ENCODE measurements at places on chromosomes 12 and 14. TPM values are rescaled to one million over a fixed set of nuclear protein-coding genes. Genes with fewer than 3 reads are reported as not detected.

OR6C68 gene
- not detected for total RNA-seq

GRCh38 chr14:66076176-66076575 lies 410.0 kb upstream of the CCDC196 start:
- DNase-seq, result no peak

- DNase-seq, result no peak
Measured at GRCh38 chr12:25705261-25705660, 152.2 kb upstream of the LMNTD1 start.

RPS6KL1 gene
- 4.6 TPM for total RNA-seq

GRCh38 chr12:88401155-88401554 lies 179.1 kb downstream of the KITLG start:
- no peak for DNase-seq

DNA sequence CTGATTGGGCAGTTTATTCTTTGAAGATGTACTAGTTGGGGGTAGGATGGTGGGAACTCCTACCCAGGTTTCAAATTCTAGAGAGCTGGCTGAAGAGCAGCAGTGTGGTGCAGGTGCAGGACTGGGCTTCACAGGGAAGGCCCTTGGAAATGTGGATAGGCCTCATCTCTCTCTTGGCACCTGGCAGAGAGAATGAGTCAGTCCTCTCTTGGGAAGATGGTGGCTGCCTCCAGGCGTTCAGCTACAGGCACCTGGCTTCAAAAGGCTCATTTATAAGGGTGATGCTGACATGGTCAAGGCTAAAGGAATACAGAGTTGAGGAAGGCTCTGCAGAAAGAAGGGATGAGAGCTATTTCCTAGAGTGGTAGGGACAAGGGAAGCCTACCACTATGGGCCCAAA lies 179.7 kb upstream of the VASH1 start:
- DNase-seq, result no peak

NCKAP5L gene
- total RNA-seq, result 11.3 TPM

- no peak for DNase-seq
Measured at GRCh38 chr12:29198901-29199300, 49.8 kb downstream of the FAR2 start.

DNA sequence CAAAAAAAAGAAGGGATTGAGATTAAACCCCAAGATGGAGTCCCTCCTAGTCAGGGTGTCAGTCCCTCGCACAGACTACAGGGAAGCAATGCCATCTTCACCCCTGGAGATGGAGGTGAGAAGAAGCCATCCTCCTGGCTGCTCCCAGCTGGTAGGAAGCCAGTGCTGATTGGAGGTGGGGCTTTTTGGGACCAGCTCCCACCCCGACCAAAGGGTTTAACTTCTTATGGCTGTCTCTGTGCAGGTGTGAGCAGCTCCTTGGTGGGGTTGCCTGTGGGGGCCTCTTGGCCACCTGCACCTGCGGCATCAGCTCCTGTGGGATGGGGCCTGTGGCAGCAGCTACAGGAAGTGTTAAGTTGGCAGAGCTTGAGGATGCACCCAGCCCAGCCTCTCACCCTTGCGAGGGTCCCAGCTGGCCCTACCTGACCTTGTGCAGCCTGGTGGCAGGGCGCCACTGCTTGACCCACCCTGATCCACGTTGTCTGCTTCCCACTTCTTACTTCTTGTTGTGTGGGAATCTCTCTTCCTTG lies 3.8 kb upstream of the KRT86 start:
- DNase-seq, result no peak

- no peak for DNase-seq
Measured at GRCh38 chr14:61297581-61297980, 16.4 kb upstream of the TMEM30B start.

- DNase-seq, result peak; percentile 53
Measured at GRCh38 chr12:19066475-19067001, 63.0 kb upstream of the PLEKHA5 start.

AREL1 gene
- total RNA-seq, result 18.4 TPM

SERPINA1 gene
- 17,840 TPM for total RNA-seq
